ENCODE measurements at places on chromosomes 7 and 10.

GRCh38 chr7:15625466-15625865 lies 61.0 kb downstream of the MEOX2 start:
- DNase-seq, result no peak

DNA sequence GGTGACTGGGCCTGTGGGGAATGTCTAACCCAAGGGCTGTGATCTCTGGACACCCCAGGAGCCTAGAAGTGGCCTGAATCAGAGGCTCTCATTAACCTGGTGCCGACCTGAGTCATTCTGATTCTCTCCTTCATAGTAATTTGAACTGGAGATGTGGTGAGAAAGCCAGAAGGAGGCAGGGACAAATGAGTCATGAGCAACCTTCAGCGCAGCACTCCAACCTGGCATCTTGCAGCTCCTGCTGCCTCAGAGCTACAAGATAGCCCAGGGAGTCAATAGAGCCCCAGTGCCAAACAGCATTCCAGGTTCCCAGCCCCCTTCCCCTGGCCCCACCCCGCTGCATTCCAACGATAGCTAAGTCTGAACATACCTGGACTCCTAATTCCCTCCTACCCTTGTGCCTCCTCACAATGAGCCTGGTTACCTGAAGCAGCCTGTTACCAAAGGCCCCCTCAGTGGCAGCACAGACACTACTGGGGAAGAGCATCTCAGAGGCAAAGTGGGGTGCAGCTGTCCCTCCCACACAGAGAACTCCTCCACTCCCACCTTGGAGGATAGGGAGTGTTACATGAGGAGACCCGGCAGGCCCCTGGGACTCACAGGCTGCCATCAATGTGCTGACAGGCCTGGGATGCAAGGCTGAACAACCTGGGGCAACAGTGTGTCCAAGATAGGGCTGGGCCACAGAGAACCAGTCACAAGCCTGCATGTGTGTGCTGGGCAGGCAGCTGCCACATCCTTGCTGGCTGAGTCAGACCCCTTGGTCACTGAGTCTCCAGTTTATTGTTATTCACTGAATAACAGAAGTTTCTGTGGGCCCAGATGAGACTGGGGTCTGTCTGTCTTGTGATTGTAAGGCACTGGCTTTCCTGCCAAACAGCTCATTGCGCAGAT lies 76.8 kb upstream of the LEP start:
- DNase-seq, result no peak

DNA sequence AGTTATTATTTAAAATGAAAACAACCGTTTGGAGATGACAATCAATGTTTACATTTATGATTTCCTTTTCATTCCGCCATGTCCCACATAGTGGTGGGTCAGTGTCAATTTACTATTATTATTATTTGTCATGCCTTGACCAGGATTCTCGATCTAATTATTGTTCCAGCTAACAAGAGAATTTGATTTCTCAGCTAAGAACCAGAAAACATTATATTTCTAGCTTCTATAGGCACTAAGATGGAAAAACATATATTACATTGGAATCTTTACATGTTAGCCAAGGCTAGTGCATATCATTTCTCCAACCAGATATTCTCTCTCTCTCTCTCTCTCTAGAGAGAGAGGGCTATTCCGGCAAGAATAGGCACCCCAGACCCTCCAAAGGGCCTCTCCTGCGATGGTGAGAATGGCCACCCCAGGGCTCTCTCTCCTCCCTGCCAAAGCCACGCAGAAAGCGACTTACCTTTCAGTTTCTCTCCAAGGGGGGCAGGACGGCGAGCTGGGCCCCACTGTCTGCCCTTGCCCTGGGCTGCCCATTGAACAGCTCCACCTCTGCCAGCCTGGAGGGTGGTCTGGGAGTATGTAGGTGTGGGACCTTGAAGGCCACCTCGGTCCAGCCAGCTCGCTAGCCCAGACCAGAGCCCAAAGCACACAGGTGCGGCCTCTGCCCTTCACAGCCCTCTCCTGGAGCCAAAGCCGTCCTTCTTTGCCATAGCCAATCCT lies 2.4 kb downstream of the HOXA3 start:
- no peak for DNase-seq

DNA sequence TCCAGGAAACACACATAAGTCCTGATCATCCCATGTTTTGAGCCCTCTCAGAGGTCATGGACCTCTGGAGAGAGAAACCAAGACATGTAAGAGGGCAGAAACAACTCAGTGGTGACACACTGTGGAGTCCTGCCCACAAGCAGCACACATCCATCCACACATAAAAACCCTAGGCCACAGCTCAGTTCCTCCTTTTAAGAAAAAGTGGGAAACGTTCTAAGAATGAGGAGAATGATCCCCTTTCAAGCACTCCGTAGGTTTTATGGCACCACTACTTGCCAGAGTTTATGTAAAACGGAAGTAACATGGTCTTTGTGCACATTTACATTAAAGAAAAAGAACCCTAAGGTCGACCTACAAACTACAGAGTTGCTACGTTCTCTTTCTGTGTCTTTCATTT lies 19.9 kb downstream of the ATAD1 start:
- no peak for DNase-seq

DNA sequence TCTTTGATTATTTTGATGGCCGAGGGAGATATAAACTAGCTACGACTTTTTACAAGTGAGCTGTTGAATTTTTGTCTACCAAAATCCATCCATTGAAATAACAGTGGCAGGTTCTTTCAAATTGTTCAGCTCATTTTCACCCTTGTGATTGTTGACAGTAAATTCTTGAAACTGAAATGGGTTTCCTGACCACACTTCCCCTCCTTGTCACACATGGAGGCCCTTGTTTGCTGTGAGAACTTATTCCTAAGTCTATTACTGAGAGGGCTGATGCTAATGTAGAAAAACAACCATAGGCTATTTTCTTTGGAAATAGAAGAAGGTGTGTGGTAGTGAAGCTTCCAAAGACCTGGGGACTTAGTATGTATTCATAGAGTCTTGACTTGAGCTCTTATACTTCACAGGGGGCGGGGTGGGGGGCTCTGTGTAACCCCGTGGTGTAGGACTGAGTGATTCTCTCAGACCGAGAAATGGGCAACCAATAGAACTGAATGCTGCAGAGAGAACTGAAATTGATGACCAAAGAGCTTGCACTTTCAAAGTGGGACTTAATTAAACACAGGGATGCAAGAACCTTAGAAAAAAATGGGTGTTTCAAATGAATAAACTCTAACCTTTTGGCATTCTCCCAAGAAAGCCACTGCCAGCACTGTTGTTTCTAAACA lies 718.9 kb downstream of the CCSER2 start:
- no peak for DNase-seq

- DNase-seq, result no peak
Measured at GRCh38 chr10:17576768-17577167, 40.4 kb downstream of the HACD1 start.

GRCh38 chr10:4838743-4839142 lies 12.7 kb downstream of the AKR1E2 start:
- no peak for DNase-seq

- DNase-seq, result peak; percentile 31
Measured at GRCh38 chr7:77415823-77416620, at the start of gene GSAP. GSAP (minus strand) TSS chr7:77416349; CDS start chr7:77416321, 28 bp downstream.
